ENCODE measurements at places on chromosomes 16 and 17.

DNA sequence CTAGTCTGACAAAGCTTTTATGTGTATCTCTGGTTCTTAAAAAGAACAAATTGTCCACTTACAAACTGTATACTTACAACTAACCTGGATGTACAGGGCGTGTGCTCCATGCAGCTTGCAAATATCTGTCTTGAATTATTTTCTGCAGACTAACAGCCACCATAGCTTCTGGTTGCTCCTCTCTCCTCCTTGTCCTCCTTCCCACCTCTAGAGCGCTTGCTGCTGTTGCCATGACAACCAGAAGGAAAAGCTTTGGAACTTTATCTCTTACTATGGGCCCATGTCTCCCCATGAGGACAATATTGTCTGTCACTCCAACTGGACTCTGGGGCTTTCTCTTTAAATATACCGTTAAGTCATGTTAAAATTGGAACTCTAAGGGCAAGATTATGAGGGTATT is 71.5 kb upstream of the DHX40 start:
- DNase-seq, result no peak

- no peak for DNase-seq
Measured at GRCh38 chr17:50258647-50259476, 15.4 kb upstream of the TMEM92 start.

DNA sequence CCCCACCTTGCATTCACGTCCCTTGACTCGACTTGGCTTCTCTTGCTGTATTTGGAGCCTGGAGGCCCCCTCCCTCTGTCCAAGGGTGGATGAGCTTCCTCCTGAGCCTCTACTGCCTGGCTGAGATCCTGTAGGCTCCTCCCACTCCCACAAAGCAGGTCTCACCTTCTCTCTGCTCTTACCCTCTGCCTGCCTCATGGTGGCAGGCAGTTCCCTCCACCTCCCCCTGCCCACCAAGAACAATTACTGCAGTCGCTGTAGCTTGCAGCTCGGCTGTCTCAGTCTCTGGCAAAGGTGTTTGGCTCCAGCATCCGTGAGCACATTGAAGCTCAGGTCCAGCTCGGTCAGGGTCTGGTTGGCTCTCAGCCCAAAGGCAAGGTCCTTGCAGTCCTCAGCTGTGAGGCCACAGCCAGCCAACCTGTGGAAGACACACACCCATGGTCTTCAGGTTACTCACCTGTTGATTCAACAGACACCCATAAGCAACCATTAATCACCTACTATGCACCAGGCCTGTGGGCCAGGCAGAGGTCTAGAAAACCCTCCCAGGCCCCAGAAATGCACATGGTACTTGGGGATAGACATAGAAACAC is 42.6 kb downstream of the NLRP1 start:
- no peak for DNase-seq

GRCh38 chr17:77189148-77189547 is 48.4 kb downstream of the SEC14L1 start:
- peak; percentile 10 for DNase-seq

- DNase-seq, result no peak
Measured at GRCh38 chr17:5629128-5629527, 44.8 kb upstream of the NLRP1 start.

GRCh38 chr17:60169921-60170817 is 20.4 kb downstream of the CA4 start:
- DNase-seq, result peak; percentile 17

- no peak for DNase-seq
Measured at GRCh38 chr16:10740000-10740844, 3.4 kb upstream of the NUBP1 start.

GRCh38 chr17:16346721-16347271 is 6.5 kb downstream of the CENPV start:
- no peak for DNase-seq

DNA sequence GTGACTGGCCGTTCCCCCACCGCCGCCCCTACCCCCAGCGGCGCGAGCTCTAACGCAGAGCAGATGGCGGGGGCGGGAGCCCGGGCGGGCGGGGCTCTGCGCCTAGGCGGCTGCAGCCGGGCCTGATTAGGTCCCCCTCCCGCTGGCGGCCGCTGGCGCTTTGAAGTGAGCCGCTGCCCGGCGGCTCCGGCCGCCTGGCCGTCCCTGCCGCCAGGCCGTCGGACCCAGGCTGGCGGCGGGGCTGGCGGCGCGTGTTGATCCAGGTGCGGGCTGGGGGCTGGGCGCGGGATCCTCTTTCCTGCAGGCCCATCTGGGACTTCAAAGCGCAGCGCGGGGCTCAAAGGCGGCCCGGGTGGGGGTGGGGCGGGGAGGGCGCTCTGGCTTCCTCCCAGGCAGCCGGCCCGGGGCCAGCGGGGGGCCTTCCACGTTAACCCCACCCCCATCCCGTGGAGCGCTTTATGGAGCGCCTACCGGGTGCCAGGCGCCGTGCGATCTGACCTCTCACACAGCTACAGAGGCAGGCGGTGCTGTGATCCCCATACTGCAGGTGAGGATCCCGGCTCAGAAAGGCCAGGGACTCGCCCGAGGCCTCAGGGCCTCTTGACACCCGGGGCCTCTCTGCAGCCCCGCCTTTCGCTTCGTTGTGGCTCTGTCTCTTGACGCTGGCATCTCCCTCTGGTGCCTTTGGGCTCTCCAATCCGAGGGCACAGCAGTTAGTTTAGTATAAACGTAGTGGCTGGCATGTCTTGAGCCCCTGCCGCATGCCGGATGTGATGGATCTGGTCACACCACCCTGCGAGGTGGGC is 80.0 kb upstream of the NKD1 start:
- peak; percentile 38 for DNase-seq

GRCh38 chr16:16578701-16579100 is 199.8 kb downstream of the NPIPA7 start:
- no peak for DNase-seq

DNA sequence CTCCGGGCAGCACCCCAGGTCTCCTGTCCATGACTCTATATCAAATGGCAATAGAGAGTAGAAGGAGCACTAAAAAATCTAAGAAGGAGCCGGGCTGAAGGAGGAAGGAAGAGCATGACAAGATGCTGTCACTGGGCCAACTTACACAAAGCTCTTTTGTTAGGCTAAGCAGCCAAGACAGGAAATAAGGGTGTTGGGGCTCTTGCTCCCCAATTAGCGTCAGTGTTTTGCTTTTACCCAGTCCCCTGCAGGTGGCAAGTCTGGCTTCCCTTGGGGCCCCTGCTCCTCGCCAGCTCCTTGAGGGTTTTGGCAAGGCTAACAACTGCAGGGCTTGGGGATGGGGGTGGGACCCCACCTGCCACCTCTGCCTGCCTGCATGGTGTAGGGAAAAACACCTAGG is 120.5 kb downstream of the CCT6B start:
- DNase-seq, result peak; percentile 52

DNA sequence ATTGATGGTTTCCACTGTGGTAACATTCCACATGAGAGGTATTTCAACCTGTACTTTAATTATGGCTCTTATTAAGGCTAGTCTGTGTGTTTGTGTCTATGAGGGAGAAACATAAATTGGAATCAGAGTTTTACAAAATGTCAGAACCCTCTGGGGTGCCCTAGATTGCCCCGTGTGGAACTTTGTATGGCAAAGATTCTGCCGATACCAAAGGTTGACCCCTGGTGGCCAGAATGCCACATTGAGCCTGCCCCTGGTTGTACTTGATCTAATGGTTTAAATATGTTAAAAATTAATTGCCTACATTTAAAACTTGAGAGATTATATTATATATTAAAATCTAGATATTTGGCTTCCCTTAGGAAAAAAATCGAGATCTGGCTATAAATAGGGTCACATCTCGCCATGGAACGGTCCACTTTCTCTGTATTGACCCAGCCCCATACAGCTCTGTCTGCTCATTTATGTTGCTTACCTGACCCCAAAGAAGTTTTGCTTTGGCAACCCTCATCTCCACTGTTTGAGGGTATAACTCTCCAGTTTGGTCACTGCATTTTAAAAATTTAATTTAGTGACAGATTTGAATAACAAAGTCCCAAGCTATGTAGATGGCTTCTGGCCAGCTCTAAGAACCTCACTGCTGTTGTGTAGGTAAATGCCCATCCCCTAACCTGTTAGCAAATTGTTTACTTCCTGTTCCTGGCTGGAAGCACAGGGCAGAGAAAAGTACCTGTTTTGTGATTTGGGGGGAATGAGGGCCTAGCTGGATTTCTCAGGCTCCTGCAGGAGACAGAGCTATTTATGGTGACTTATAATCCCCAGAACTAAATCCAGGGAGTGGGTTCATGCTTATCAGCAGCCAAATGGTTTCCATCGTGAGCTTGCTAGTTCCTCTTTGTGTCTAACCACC is 95.0 kb downstream of the PLCG2 start:
- peak; percentile 39 for DNase-seq

GRCh38 chr17:30000755-30001257 is 59.4 kb downstream of the EFCAB5 start:
- no peak for DNase-seq

GRCh38 chr17:8153031-8153451 is 837 bp upstream of the PER1 start:
- DNase-seq, result no peak

DNA sequence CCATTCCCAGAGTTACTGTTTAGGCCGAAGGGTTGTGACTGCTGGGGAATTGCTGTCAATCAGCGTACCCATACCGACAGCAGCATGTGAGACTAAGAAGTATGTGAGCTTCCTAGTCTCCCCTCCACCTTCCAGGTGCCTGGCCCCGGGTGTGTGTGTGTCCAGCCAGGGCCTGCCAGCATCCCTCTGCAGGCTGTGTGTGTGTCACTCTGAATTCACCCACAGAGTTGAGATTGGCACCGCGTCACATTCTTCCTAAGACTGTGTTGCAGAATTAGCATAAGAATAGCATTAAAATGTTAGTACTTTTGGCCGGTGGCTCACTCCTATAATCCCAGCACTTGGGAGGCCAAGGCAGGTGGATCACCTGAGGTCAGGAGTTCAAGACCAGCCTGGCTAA is 31.8 kb downstream of the PRMT7 start:
- DNase-seq, result no peak

- DNase-seq, result no peak
Measured at GRCh38 chr16:16048904-16049582, 99.6 kb downstream of the ABCC1 start.

- DNase-seq, result no peak
Measured at GRCh38 chr16:75197522-75198134, 9.3 kb downstream of the CTRB2 start.

GRCh38 chr17:77247609-77248008 is 106.8 kb downstream of the SEC14L1 start:
- DNase-seq, result no peak

GRCh38 chr16:56388209-56388608 is 37.1 kb downstream of the AMFR start:
- DNase-seq, result no peak

DNA sequence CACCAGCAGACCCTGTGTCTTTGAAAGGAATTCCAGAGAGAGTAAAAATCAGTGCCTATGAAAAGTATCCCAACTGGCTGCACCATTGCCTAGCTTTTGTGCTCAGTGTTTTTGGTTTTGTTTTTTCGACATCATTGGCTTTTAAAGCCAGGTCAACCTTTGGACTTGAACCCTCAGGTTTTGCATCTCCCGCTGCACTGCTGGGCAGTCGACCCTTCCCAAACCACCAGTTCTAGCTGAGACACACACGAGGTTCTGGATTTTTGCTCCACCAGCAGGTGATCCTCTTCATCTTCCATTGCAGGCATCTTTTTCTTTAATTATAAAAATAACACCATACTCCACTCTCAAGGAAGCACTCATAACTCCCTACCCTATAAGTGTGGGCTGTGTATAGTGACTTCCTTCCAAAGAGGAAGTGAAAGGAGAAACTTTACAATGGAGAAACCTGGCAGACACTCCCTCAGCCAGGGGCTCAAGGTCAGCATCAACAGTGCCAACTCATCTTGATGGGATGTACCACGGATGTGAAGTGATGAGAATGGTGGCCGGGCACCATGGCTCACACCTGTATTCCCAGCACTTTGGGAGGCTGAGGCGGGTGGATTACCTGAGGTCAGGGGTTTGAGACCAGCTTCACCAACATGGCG is 57.8 kb downstream of the BMERB1 start:
- DNase-seq, result no peak

- no peak for DNase-seq
Measured at GRCh38 chr17:65121916-65122806, 15.0 kb upstream of the RGS9 start.

DNA sequence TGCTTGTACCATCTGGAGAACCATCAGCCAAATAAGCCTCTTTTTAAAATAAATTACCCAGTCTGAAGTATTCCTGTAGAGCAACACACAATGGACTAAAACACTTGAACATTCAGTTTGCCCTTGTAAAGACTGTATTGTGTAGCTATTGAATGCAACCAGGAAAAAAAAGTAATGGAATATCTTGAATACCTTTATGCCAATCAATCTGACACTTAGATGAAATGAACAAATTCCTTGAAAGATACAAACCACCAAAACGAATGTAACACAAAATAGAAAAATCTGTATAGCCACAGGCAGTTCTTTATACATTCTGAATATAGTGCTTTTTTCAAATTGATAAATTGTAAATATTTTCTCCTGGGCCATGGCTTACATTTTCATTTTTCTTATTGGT is 63.3 kb upstream of the KCNJ16 start:
- no peak for DNase-seq

DNA sequence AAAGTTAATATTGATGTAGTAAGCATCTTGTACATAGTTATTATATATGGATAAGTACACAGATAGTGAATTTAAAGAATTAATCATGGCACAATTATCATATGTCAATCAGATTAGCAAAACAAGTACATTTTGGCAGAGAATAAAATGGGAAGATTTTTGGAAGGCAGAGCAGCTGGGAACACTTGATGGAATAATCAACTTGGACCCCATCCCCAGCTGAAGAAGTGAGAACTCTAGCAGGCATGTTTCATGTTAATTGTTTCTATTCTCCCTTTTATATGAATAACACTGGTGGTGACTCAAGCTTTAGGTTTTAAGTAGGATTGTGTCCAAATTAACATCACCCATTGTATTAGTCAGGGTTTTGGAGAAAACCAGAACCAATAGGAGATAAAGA is 198.7 kb downstream of the KCNJ2 start:
- no peak for DNase-seq

GRCh38 chr16:921321-921905 is 49.4 kb downstream of the LMF1 start:
- no peak for DNase-seq

- no peak for DNase-seq
Measured at GRCh38 chr16:53755026-53755910, 51.3 kb downstream of the FTO start.

GRCh38 chr17:28385406-28385805 is 13.9 kb downstream of the SARM1 start:
- peak; percentile 12 for DNase-seq

GRCh38 chr16:10852286-10852685 is 24.7 kb upstream of the CIITA start:
- no peak for DNase-seq
